Activated gamma-delta T cell (primary cell): ENCODE measurements at places on chromosomes 7 and 10.

DNA sequence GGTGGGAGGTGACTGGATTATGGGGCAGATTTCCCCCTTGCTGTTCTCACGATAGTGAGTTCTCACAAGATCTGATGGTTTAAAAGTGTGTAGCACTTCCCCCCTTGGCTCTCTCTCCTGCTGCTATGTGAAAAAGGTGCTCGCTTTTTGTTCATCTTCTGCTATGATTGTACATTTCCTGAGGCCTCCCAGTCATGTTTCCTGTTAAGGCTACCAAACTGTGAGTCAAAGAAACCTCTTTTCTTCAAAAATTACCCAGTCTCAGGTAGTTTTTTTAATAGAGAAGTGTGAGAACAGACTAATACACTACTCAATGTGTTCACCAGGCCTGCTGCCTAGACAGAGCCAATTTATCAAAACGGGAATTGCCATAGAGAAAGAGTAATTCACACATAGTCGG, 49.7 kb downstream of the SDHAF3 start:
- no peak for DNase-seq

GRCh38 chr7:129013048-129013724, 41.7 kb downstream of the TNPO3 start:
- DNase-seq: no peak

GRCh38 chr10:110006358-110007160, 1.2 kb upstream of the ADD3 start:
- DNase-seq: no peak

GRCh38 chr7:140153666-140154161, 23.1 kb downstream of the KDM7A start:
- no peak for DNase-seq

GRCh38 chr7:92547579-92547978, 19.0 kb downstream of the RBM48 start:
- DNase-seq: no peak

DNA sequence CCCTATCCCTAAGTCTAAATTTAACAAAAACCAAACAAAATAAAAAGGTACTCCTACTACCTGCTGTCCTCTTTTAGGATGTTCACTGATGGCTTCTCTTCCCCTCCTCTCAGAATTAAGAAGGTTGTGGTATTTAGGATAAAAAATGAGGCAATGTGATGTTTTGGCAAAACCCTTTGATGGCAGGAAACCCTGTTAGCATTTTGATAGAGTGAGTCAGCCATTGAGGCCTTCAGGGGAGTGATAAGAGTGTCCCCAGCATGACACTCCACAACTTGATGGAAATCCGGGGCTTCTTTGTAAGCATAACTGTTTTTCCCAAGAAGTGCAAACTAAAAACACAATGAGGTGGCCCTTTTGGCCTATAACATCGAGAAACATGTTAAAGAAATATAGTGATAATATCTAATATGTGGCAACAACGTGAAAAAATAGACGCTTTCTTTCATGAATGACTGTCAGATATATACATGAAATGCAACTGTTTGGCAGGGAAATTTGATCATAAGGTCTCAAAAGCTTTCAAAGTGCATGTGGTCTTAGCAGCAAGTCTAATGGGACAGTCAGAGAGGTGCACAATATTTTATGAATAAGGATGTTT, 55.0 kb downstream of the PRTFDC1 start:
- no peak for DNase-seq

GRCh38 chr10:1732564-1732996, 4.7 kb downstream of the ADARB2 start:
- DNase-seq: no peak

DNA sequence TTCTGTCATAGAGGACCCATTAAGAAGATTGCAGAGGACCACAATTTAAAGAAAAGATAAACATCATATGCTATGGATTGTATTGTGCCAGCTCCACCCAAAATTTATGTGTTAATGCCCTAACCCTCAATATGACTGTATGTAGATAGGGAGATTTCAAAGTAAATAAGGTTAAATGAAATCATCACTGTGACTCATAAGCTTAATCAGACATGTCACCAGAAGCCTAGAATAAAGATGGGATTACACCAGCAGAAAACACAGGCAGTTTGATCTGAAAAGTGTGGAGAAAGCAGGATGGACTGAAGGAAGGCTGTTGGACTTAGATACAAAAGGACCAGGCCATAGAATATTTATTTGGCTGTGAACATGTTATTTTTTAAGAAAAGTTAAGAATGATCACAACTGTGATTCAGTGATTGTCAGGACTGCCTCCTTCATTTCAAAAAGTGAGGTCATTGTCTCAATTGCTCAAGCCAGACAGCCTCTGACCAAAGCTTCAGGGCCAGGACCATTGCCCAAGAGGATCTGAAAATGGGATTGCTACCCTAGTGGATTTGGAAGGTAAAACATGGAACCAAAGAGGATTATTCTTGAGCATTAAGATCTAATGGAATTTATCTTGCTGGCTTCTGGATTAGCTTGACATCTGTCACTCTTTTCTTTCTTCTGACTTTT, 270.8 kb upstream of the POM121L12 start:
- no peak for DNase-seq

- DNase-seq: no peak
These were observed 23.4 kb downstream of the KBTBD2 start for GRCh38 chr7:32868116-32868515.

DNA sequence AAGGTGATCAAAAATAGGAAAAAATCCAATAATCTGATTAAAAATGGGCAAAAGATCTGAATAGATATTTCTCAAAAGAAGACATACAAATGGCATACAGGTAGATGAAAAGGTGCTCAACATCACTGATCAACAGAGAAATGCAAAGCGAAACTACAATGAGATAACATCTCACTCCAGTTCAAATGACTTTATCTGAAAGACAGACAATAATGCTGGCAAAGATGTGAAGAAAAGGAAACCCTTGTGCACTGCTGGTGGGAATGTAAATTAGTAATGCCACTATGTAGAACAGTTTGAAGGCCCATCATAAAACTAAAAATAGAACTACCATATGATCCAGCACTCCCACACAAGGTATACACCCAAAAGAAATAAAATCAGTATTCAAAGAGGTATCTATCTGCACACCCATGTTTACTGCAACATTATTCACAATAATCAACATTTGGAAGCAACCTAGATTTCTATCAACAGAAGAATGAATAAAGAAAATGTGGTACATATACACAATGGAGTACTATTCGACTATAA, 85.0 kb downstream of the LRRN3 start:
- DNase-seq: no peak

GRCh38 chr7:75679060-75679459, 59.7 kb downstream of the HIP1 start:
- DNase-seq: no peak

- no peak for DNase-seq
These were observed 37.9 kb downstream of the JAZF1 start for GRCh38 chr7:28142650-28143049.

DNA sequence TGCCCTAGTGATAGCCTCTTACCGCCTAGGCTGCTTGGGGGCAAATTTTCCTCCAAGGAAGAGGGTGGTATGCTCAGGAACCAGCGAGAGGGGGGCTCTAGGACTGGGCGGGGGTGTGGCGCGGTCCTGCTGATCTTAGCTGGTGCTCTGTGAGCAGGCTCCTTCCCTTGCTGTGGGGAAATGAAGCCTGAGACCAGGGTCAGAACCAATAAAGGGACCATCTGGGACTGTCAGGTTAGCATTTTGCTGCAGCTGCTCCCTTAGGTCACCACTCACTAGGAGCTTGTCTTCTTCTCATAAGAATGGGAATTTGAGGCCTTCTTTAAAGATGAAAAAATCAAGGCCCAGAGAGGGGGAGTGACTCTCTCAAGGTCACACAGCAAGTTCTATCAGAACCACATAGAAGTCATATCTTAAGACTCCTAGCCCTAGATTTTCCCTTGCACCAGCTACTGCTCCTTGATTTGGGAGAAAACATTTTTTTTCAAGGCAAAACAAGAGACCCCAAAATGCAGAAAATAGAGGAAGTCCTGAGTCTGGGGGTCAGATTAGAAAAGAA, 2.0 kb upstream of the NEUROG3 start:
- no peak for DNase-seq

GRCh38 chr7:158546626-158547025, 41.0 kb downstream of the PTPRN2 start:
- no peak for DNase-seq

DNA sequence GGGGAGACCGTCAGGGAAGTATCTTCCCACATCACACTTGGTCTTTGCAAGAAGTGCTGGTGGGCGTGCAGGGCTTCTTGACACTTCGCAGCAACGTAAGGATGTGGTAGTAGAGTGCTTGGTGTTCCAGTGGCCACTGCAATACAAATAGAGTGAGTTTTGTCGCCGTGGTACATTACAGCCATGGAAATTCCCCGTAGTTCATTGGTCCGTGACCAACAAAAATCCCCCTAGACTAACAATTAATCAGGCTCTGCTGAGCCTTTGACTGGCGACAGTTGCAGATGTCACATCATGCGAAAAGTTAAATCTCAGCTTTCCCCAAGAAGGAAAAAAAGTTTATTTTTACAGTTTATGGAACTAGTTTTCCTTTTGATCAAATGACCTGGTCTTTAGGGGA, 134.7 kb downstream of the MGMT start:
- no peak for DNase-seq

DNA sequence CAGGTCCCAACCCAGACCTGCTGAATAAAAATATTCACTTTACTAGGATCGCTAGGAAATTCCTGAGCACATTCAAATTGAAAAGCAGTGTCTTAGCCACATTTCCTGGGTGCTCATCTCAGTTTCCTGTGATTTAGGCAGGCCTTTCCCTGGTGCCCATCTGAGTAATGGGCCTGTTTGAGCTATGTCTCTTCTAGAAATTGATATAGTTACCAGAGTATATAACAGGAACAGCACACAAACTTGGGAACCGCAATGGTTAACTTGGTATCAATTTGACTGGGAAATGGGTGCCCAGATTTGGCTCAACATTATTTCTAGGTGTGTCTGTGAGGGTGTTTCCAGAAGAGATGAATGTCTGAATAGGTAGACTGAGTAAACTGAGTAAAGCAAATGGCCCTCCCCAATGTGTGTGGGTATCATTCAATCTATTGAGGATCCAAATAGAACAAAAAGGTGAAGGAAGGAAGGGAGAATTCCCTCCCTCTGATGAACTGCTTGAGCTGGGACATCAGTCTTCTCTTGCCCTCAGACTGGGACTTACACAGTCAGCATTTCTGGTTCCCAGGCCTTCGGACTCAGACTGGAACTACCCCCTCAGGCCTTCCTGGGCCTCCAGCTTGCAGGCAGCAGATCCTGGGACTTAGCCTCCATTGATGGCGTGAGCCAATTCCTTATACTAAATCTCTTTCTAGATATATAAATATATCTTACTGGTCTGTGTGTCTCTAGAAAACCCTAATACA, 99.1 kb downstream of the CCDC71L start:
- DNase-seq: no peak

DNA sequence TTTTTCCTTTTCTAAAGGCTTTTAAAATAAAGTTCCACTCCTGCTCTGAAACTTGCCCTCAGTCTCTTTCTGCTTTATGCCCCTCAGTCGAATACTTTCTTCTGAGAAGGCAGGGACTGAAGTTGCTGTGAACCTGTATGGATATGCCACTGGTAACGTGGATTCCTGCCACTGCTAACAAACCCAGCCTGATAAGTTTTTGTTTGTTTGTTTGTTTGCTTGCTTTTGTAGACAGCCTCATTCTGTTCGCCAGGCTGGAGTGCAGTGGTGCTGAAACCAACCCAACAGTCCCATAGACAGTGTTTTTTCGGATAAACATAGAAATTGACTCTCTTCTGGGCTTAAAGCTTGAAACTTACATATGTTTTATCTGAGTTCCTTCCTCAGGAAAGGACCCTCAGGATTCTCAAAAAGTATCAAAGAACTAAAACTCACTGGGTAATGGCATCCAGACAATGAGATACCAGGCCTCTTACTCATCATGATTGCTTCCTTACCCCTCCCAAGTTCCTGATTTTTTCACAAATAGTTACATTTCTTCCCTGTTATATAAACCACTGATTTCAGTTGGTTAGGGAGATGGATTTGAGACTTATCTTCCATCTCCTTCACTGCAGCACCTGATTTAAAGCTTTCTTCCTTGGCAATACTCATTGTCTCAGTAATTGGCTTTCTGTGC, 273.6 kb downstream of the SDHAF3 start:
- no peak for DNase-seq

- DNase-seq: no peak
These were observed 280.4 kb downstream of the CELF2 start for GRCh38 chr10:11298116-11298515.

GRCh38 chr7:140005754-140006503, 56.8 kb downstream of the PARP12 start:
- DNase-seq: no peak

DNA sequence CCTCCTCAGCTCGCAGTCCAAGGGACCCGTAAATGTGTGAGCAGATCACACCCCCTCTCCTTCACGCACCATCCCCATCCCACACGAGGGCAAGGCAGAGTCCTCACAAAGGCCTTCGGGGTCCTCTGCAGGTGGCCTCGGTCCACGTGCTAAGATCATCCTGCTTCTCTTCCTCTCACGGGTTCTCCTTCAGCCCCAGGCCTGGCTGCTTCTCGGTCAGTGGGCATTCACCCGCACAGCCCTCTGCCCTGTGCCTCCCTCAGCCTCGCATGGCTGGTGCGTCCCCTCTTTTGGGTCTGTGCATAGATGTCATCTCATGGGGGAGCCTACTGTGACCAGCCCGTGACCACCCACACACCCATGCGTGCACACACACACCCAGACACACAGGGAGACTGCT, 17.3 kb upstream of the FOXL3 start:
- DNase-seq: no peak
